ENCODE measurements at places on chromosomes 11 and 22.

GRCh38 chr11:27783701-27784355 lies 83.6 kb upstream of the BDNF start:
- DNase-seq = no peak

DNA sequence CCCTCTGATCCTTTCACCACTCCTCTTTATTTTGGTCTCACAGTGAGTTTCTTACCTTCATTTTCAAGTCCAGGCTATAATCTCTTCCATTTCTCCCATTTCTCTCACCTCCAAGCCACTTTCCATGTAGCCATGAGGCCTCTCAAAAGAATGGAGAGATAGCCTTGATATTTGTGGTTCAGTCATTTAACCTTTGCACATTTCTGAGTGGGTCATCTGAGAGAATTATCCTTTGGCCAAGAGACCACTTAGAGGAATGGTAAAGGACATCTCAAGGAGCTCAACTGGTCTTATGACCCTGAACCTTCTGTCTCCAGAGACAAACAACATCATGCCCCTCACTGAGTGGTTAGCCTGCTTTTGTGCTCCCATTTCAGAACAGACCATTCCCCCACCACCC lies 121.1 kb downstream of the KIRREL3 start:
- DNase-seq = no peak

DNA sequence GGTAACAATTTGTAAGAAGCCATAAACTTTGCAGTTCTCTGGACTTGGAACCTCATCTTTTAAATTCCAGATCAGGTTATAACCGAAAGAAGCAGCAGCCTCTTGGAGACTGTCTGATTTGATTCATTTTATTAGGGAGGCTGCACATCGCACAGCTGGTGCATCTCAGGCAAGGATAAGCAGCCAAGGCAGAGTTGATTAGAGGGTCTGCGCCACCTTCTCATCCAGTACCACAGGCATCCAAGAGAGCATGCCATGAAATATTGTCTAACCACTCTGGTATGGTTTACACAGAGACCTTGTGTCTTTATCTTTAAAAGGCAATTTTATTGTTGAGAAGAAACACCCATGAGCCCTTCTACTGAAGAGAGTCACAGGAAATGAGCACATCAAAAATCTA lies 16.2 kb upstream of the CWF19L2 start:
- no peak for DNase-seq

DNA sequence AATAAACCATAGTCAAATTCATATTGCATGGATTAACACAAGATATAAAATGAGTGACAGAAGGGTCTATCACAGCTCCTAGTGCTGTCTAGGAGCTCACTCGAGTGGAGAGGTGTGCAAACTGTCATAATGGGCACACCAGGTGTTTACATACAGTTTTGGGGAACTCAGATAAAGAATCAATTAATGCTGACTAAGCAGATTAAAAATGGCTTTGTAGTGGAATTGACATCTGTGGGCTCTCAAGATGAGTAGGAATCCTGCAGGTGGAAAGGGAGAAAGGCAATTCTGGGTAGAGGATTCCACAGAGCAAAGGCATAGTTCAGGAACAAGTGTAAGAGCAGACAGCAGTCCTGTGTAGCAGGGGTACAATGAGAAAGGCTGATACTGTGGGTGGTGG lies 496.2 kb upstream of the CCDC90B start:
- DNase-seq = no peak
